ENCODE measurements at places on chromosomes 5 and 9.

DNA sequence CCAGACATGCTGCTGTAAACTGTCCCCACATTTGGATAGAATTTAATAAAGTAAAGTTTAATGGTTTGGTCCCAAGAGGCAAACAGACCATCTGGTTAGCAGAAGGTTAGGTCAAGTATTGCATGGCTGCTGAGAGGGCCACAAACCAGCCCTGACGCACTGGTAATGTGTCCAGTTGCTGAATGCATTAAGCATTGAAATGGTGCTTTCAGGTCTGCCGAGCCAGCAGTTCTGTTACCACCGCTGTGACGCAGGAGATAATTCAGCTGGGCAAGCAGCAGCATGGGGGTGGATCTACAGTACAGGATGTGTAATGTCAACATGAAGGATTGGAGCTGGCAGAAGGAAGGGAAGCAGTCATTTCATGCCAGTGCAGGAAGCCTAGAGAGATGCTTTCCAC lies 16.0 kb downstream of the ZNF462 start:
- no peak for DNase-seq

GRCh38 chr5:68110894-68111293 lies 104.7 kb upstream of the PIK3R1 start:
- DNase-seq = no peak

- no peak for DNase-seq
Observed at GRCh38 chr9:120877276-120878034, 467 bp upstream of the PHF19 start.

- no peak for DNase-seq
Observed at GRCh38 chr9:126709241-126709640, 95.5 kb downstream of the LMX1B start.

GRCh38 chr9:89807101-89807395 lies 202.2 kb downstream of the GADD45G start:
- DNase-seq = no peak

GRCh38 chr9:88757406-88758010 lies 222.5 kb downstream of the NXNL2 start:
- no peak for DNase-seq

DNA sequence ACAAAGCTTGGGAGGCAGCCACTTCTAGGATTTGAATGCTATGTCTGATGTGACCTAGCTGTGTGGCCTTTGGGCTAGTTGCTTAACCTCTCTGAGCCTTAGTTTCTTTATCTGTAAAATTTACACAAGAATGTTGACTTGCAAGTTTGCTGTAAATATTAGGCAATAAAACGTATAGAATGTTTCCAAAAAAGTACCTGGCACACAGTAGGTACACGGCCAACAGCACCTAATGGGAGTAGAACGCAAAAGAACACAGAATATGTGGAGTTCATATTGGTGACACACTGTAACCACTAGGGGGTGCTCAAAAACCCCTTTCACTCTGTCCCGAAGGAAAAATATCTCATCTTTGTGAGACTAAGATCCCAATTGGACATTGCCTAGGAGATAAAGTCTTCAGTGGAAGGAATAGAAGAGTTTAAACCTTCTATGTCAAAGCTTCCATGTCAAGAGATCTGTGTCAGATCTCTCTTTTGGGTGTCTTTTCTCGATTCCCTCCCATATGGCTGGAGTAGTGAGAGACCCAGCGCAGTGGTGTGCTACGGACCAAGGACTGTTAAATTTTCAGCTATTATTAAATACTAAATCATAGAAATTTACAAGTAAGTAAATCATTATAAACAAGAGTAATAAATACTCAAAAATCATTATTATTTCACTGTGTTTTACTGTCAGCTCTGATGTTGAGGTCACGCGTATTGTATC lies 145.4 kb upstream of the RAD23B start:
- DNase-seq = no peak

GRCh38 chr9:75071530-75072122 lies 16.3 kb downstream of the NMRK1 start:
- DNase-seq = no peak

GRCh38 chr5:179227580-179228311 lies 117.5 kb downstream of the ADAMTS2 start:
- no peak for DNase-seq

DNA sequence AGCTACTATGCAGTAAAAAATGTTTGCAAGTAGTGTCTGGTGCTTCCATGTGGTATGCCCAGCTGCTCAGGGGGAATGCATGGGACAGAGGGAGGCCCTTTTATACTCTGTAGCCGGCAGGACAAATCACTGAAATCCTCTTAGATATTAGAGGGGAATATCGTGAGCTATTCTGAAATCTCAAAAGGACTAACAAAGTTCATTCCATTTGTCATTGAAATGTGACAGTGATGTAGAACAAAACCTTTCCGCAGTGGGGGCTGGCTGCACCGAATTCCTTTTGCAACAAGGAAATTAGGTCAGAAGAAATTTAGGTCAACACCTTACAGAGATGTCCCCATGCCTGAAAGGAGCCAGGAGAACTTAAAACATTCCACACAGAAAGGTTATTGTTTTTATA lies 72.4 kb upstream of the MEF2C start:
- no peak for DNase-seq

DNA sequence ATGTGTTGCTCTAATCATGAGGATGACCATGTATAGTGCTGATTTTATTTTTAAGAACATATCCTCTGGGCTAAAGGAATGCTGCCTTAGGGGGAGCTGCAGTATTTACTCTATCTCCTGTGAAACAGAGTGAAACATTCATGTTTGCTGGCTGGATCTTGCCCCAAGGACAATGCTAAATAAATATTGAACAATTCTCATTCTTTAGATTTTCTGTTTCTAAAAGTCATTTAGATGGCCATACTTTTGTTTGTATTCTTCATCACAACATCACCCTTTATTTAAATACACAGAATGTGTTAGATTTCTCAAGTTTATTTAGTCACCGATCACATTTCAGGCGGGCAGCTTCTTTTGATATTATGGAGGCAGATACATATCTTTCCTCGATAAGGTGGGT lies 103.3 kb downstream of the ARHGEF28 start:
- no peak for DNase-seq

- DNase-seq = no peak
Observed at GRCh38 chr5:77518304-77518703, 26.2 kb upstream of the WDR41 start.

DNA sequence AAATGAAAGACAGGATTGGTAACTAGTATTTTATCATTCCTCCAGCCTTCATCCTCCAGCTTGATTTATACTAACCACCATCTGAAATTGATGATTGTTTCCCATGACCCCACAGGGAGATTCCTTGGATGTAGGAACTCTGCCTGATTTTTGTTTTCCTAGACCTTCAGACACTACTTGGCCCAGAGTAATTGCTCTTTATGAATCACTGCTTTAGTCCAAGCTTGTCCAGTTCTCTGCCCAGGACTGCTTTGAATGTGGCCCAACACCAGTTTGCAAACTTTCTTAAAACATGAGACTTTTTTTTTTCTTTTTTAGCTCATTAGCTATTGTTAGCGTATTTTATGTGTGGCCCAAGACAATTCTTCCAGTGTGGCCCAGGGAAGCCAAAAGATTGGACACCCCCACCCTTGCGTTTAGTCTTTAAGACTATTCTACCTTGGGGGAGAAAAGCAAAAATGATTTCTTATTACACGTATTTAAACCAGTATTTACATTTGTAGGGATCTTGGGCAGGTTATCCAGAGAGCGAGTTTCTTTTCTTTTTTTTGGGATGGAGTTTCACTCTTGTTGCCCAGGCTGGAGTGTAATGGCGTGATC lies 18.4 kb downstream of the BASP1 start:
- no peak for DNase-seq

DNA sequence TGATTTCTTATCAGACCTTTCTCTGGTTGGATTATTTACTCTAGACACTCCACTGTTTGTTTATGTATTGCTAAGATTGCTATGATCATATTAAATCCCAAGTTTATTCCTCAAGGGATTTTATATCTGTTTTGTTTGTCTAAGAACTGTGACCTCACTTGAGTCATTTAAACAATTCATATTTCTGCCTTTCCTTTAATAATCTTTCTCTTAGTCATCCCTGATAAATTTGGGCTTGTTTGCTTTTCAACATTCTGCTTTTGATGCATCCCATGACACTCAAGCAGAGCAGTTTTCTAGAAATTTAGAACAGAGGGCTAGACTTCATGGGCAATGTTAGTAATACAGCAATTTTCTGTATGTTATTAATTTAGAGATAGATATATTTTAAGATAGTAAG lies 231.6 kb upstream of the TNC start:
- DNase-seq = no peak

- no peak for DNase-seq
Observed at GRCh38 chr5:122263352-122264030, 48.5 kb upstream of the SNCAIP start.

DNA sequence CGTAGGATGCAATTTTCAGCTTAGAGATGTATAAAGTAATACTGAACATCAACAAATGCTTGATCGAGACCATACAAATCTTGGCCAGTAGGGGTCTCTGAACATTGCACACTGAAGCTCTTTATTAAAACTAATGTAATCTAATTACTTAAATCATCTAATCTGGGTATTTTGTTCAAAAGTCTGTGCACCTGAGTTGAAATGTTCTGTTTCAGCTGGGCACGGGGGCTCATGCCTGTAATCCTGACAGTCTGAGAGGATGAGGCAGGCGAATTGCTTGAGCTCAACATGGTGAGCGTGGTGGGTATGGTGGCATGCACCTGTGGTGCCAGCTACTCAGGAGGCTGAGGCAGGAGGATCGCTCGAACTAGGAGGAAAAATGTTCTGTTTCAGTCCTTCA lies 41.0 kb downstream of the ESM1 start:
- no peak for DNase-seq

- DNase-seq = no peak
Observed at GRCh38 chr9:111873901-111874300, 22.7 kb upstream of the UGCG start.

DNA sequence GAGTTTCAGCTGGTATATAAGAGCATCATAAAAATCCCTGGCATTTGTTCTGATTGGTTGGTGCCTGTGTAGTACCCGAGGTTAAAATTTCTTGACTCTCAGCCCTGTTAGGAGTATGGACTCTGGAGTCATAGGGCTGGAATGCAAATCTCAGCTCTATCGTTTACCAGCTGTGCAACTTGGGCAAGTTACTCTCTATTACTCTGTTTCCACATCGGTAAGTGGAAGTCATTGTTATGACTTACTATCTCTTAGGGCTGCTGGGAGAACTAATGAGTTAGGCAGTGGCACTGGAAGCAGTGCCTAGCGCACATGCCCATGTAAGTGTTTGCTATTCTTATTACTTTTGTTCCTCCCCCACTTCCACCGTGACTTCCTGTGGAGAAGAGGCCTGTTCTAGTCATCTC lies 141.6 kb downstream of the BOD1 start:
- no peak for DNase-seq

GRCh38 chr5:158388021-158388420 lies 529.1 kb upstream of the CLINT1 start:
- DNase-seq = no peak

DNA sequence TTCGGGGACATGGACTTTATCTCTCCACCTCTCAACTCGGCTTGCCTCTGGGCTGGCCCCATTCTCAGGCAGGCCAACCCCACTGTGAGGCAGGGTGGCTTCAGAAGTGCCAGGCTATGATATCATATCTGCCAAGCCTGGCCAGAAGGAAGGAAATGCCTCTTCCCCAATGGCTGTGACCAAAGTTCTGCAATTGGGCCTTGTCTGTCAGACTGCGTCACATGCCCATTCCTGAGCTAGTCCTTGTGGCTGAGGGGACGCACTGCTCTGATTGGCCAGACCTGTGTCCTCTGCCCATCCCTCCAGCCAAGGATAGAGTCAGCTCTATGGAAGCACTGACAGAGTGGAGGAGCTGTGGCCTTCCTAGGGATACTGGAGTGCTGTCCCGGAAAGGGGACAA lies 11.9 kb downstream of the SMIM23 start:
- DNase-seq = no peak

DNA sequence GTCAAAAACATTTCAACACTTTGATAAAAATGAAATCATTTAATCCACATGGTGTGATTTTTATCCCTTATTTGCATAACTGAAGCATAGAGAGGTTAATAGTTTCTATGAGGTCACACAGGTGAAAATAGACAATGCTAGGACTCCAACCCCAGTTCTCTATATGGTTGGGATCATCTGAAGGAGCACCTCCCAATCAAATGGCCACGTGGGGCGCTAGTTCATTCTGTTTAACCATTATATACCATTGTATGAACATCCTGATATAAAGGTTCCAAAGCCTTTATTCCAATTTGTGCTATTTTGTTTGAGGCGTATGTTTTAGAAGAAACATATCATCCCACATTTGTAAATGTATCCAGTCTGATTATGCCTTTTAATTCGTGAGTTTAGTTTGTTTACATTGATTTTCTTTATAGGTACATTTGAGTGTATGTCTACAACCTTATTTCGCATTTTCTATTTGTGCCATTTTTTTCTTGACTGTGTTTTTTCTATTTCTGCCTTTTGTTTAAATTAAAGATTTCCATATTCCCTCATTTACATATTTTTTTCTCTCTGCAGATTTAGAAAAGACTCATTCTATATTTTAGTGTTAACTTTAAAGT lies 1092.0 kb downstream of the MAT2B start:
- DNase-seq = no peak

- no peak for DNase-seq
Observed at GRCh38 chr5:56668996-56669395, 146.4 kb upstream of the MAP3K1 start.

GRCh38 chr5:170631466-170632195 lies 127.8 kb downstream of the KCNIP1 start:
- no peak for DNase-seq

GRCh38 chr9:19371942-19372341 lies 8.1 kb downstream of the RPS6 start:
- no peak for DNase-seq

GRCh38 chr5:42636425-42636824 lies 120.2 kb upstream of the CCDC152 start:
- DNase-seq = no peak

DNA sequence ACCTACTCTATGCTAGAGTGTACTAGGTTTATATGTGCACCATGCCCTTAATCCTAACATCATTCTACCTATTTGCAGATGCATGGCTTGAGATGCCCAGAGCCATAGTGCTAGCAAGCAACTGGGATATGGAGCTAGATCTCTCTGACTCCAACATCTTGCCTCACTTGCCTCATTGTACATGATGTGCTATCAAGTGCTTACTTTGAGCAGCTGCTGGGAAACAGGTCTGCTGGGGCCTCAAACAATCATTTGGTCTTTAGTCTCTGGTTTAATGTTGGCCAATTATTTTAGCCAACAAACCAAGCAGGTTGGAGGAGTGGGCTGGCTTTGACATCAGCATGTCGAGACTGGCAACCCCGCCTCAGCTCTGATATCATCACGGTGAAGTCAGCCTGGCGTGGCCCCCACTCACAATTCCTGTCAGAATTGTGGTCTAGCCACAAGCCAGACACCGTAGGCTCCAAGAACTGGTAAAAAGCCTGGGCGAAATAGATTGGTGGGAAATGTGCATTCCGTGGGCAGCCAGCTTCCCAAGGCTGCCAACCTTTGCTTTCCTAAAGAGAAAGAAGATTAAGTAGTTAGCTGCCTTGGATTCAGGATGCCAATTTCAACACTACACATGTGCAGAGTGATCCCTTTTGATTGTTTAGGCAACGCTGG lies 21.1 kb upstream of the GAS1 start:
- DNase-seq = no peak

GRCh38 chr9:89354471-89354870 lies 36.2 kb downstream of the SECISBP2 start:
- DNase-seq = no peak

- no peak for DNase-seq
Observed at GRCh38 chr9:89171231-89171630, 7.4 kb downstream of the SHC3 start.
